ENCODE measurements at places on chromosomes 3 and 15.
A peak's percentile ranks its signal among the peaks of the same experiment; 100 is the strongest.

DNA sequence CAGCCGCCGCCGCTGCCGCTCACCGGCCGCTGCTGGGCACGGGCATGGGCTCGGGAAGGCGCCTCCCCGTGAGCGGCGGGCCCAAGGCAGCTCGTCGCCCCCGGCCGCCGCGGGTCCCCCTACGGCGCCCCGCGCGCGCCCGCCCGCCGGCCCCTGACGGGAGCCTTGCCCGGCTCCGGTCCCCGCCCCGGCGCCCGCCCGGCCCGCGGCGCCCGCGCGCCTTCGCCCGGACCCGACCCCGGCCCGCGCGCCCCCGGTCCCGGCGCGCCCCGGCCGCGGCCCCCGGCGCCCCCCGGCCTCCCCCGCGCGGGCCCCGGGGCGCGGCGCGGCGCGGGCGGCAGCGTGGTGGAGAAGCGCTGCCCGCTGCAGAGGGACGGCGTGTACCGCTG lies 177.7 kb downstream of the OR4M2 start:
- no peak for DNase-seq

- no peak for DNase-seq
These were observed 125.0 kb upstream of the MEF2A start for GRCh38 chr15:99440551-99441443.

DNA sequence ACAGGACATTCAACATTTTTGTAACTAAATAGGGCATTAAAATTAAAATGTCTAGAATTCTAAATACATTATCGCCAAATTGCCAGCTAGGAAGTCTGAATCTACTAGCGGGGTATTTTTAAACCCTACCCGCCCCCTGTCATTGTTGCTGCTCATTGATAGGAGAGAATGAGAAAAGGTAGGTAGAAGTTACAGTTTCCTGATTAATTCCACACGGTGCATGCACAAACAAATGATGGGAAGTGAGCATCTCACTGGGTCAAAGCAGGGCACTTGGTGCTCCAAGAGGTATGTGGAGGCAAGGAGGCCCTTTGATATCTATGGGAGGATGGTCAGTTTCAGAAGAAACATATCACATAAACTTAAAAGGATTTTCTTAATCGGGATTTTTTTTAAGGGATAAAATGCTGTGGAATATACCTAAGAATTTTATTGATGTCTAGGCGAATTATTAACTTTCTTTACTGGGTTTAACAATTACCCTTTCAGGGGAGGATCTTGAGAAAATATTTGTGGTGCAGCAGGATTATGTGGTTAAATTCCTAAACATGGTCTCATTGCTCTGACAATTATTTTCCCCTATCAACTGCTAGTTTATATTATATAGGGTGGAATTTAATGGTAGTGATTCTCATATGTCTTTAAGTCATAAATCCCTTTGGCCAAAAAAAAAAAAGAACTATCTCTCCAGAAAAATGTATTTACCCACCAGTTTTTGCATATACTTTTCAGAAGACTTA lies 236.0 kb upstream of the GOLGA6L4 start:
- DNase-seq = no peak

GRCh38 chr3:11285471-11285870 lies 13.3 kb downstream of the ATG7 start:
- no peak for DNase-seq

DNA sequence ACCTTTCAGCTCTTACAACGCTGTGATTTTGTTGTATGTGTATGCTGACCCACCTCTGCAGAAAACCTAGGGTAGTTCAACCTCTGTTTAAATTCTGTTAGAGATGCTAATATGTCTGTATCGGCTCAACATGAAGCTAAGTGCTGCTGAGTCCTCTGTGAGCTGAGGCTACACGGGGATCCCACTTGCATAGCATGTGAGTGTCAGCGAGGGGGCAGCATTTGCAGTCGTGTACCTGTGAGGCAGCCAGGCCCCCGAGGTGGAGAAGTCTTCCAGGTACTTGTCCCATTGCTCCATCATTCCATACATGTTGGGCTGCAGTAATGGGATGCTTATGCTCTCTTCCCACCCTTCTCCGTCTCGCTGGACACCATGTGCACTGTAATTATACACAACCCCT lies 3.7 kb downstream of the MKRN2OS start:
- peak; percentile 40 for DNase-seq

DNA sequence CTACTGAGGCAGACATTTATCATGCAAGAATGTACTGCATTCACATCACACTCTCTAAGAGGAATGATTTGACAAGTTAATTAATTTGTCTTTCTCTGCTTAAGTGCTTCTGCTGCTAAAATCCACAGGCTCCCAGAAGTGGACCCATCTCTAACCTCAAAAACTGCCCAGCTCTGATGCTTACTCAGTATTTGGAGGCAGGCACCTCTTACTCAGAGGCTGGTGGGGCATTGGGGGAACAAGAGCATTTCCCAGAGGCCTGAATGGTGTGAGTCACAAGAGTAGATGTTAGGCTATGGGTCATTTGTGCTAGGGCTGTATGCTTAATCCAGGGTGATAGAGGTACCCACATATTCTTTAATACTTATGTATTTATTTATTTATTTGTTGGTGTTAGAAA lies 34.4 kb upstream of the HCN4 start:
- DNase-seq = no peak

DNA sequence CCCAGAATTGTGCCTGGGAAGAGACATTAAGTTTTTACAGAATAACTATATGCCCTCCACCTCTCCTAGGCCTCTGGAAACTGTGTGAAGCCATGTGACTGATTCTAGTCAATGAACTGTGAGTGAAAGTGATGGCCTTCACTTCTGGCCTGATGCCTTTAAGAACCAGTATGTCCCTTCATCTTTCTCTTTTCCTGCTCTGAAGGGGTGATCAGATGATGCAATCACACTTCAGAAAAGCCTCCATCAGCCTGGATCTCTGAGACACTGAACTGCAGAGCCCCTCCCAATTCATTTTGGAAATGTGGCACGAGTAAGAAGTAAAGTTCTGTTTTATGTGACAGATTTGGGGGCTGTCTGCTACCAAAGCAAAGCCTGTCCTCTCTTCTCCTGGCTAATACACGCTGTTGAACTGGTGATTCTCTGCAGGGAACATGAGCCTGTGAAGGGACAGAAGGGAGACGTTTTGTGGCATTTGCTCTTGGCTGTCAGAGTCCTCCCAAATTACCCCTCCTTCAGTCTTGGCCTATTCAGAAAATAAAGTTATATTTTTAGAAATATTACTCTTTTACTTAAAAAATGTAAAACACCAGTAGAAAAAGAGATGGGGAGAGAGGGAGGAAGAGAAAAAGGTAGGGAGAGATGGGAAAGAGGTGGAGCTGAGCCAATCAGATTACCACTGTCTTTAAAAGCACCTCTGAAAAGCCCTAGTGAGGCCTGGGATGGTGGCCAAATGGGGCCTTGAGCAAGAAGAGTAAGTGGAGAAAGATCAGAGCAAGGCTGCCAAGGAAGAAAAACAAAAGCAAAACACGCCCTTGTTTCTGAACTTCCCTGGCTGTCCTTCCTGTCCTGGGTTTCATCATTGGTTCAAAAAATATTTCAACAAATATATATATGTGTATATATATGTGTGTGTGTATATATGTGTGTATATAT lies 40.9 kb upstream of the RYK start:
- peak; percentile 58 for DNase-seq

GRCh38 chr15:40053831-40054604 lies 15.0 kb upstream of the SRP14 start:
- DNase-seq = no peak

GRCh38 chr15:66017000-66017399 lies 147.7 kb downstream of the RAB11A start:
- no peak for DNase-seq

GRCh38 chr15:88241060-88241459 lies 15.5 kb downstream of the NTRK3 start:
- DNase-seq = no peak

DNA sequence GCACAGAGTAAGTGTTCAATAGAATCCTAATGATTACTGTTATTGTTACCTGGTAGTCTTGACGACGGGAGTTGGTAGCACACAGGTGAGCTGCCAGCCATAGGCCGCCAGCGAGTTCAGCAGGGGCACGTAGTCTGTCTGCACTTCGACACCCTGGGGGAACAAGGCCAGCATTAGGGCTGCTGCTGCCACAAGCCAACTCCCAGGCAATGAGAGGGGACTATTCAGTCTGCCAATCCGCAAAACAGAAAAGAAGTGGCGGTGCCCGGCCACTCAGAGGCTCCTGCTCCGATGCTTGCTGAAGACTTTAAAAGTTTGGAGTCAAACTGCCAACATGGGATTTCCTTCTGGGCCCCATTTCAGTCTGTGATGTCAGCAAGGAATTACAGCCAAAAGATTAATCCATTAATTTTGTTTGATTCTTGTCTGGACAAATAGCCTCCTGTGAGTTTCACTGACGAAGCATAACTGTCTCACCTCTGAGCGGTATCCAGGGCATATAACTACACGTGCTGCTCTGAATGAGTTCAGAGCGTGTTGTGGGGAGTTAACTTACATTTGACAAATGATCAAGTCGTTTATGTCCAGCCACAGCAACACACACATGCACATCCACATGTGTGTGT lies 61.8 kb downstream of the OXNAD1 start:
- peak; percentile 32 for DNase-seq

DNA sequence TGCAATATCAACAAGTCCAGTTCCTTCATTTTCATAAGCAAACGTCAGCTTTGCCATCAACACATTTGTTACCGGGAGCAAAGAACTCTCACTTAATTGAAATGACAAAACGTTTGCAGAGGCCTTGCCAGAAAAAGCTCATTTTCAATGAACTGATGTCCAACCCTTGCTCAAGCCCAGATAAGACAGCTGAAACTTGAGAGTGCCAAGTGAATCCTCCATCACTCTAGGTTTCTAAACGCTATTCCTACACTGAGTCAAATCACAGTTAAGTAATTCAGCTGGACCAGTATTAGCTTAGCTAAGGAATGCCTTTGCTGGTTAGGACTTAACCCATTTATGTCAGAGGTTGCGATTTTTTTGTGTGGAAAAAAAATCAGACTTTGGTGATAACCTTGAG lies 11.5 kb downstream of the CHSY1 start:
- DNase-seq = no peak

- no peak for DNase-seq
These were observed 285.2 kb upstream of the MME start for GRCh38 chr3:154794814-154795445.

DNA sequence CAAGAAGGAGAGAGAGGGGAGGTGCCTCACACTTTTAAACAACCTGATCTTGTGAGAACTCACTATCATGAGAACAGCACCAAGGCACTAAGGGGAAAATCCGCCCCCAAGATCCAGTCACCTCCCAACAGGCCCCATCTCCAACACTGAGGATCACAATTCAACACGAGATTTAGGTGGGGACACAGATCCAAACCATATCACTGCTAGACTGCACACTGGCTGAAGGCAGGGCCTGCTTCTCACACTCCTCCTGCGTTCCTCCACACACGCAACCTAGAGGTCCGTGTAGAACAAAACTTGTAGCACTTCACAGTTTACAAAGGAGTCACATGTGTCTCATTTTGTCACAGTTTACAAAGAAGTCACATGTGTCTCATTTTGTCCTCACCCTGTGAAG lies 97.8 kb downstream of the DAPK2 start:
- DNase-seq = no peak

GRCh38 chr15:22915866-22916515 lies 64.2 kb downstream of the CYFIP1 start:
- peak; percentile 50 for DNase-seq

GRCh38 chr15:89401631-89402517 lies 67.2 kb upstream of the POLG start:
- DNase-seq = peak; percentile 74

DNA sequence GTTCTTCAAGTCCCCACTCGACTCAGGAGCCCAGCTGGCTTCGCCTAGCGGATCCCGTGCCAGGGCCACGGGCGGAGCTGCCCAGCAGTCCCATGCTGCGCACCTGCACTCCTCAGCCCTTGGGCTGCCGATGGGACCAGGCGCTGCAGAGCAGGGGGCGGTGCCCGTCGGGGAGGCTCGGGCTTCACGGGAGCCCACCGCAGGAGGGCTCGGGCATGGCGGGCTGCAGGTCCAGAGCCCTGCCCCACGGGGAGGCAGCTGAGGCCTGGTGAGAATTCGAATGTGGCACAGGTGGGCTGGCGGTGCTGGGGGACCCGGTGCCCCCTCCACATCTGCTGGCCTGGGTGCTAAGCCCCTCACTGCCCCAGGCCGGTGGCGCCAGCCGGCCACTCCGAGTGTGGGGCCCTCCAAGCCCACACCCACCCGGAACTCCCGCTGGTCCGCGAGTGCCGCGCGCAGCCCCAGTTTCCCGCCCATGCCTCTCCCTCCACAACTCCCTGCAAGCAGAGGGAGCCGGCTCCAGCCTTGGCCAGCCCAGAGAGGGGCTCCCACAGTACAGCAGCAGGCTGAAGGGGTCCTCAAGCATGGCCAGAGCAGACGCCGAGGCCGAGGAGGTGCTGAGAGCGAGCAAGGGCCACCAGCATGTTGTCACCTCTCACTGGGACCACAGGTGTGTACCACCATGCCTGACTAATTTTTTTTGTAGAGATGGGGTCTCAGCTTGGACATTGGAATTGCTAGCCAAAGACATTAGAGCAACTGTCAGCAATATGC lies 17.0 kb downstream of the RAB7A start:
- no peak for DNase-seq

DNA sequence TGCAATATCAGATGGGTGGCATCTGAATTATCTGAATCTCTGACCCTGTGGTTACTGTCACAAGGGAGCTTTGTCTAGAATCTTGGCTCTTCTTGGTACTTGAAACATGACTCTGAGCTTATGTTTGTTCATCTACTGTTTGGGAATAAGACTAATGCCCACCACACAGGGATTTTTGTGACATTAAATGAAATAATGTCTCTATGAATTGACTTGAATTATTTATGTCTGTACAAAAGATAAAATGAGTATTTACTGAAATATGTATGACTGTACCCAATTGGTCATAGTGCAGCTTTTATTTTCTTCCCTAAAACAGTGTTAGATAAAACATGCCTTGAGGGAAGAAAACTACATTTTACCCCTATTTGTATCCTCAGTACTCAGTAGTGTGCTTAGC lies 87.9 kb upstream of the ZPLD1 start:
- peak; percentile 10 for DNase-seq

- peak; percentile 78 for DNase-seq
These were observed at the start of gene EPHA3 for GRCh38 chr3:89107461-89108290. TSS of gene EPHA3 (plus strand) at chr3:89107621. CDS start at chr3:89107749, 128 bp downstream.

DNA sequence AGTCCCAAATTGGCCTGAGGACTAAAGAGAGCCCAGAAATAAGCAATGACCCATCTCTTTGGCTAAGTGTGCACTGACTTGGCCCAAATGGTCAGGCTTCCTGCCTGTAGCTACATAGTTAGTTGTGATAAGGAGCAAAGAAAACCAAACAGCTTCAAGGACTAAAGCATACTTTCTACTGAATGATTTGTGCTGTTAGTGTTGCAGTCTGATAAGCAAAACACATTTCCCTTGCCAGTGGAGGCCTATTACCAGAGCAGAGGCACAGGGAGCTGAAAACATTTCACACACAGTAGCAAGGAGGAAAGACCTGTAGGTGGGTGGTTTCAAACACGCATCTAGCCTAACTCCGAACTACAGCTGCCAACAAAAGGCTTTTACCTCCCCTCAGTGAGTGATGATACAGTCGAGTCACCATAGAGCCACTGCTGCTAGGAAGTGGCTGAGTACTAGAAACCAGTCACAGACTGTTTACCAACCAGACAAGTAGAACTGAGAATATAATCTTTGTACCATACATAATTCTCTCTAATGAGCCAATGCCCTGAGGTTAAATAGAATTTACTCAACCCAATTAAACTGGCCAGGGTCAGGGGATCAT lies 222.3 kb upstream of the THBS1 start:
- DNase-seq = peak; percentile 22

- DNase-seq = no peak
These were observed 7.1 kb upstream of the ACAD9 start for GRCh38 chr3:128872282-128872681.

- DNase-seq = no peak
These were observed 41.3 kb upstream of the MAP4 start for GRCh38 chr3:48057521-48057920.

- DNase-seq = peak; percentile 58
These were observed 53.6 kb downstream of the SUMF1 start for GRCh38 chr3:4413467-4413866.
